ENCODE measurements at places on chromosomes 1 and 21. TPM values are rescaled to one million over a fixed set of nuclear protein-coding genes. Genes with fewer than 3 reads are reported as not detected.

- DNase-seq: no peak
- no peak overlapping the region for H3K27ac ChIP-seq
- H3K36me3 ChIP-seq: no peaks in the 10 kb centered on the region
Measured at GRCh38 chr1:119903443-119903835, 7.1 kb upstream of the ADAM30 start.

GRCh38 chr1:183806125-183806524, 1.2 kb downstream of the RGL1 start:
- DNase-seq: no peak
- no peak overlapping the region for H3K4me3 ChIP-seq
- H3K36me3 ChIP-seq: no peaks in the 10 kb centered on the region

- H3K27ac ChIP-seq: no peak overlapping the region
- H3K4me1 ChIP-seq: no peaks in the 10 kb centered on the region
- no peaks in the 10 kb centered on the region for H3K27me3 ChIP-seq
Measured at GRCh38 chr21:30072496-30072895, 94.1 kb downstream of the CLDN17 start.

GRCh38 chr1:4161366-4162006, 261.4 kb upstream of the C1orf174 start:
- peaks cover 20% of the 10 kb centered on the region for H3K27me3 ChIP-seq
- DNase-seq: no peak

- H3K27me3 ChIP-seq: no peaks in the 10 kb centered on the region
- H3K36me3 ChIP-seq: no peaks in the 10 kb centered on the region
- no peaks in the 10 kb centered on the region for H3K4me1 ChIP-seq
- H3K27ac ChIP-seq: no peak overlapping the region
Measured at GRCh38 chr1:11037740-11038182, 9.3 kb downstream of the MASP2 start.

GRCh38 chr1:209542585-209542984, 40.9 kb upstream of the CAMK1G start:
- peaks cover 13% of the 10 kb centered on the region for H3K4me1 ChIP-seq
- no peak overlapping the region for H3K27ac ChIP-seq
- DNase-seq: peak; percentile 51
- no peaks in the 10 kb centered on the region for H3K36me3 ChIP-seq
- H3K27me3 ChIP-seq: peaks cover 42% of the 10 kb centered on the region

- H3K27me3 ChIP-seq: no peaks in the 10 kb centered on the region
- no peak overlapping the region for H3K27ac ChIP-seq
- H3K4me1 ChIP-seq: no peaks in the 10 kb centered on the region
- no peak for DNase-seq
- H3K4me3 ChIP-seq: no peak overlapping the region
Measured at GRCh38 chr1:185636848-185637247, 97.3 kb upstream of the HMCN1 start.

DNA sequence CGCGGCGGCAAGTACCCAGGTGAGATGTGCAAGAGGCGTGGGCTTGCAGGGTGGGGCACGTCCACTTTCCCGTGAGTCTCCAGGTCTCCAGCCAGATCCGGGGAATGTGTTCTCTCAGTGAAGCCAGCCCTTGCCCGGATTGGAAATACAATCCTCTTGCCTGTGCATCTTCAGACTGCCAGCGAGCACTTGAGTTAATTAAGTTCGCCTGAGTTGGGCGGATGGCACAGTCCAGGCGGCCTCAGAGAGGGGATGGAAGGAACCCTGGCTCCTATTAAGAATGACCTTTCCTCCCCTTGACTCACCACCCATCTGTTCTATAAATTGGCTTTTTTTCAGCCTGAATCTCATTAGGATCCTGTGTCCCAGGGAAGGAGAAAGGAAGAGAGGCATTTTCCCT, 33.3 kb upstream of the CNTN2 start:
- DNase-seq: no peak
- H3K36me3 ChIP-seq: no peaks in the 10 kb centered on the region
- H3K27me3 ChIP-seq: no peaks in the 10 kb centered on the region
- H3K4me1 ChIP-seq: no peaks in the 10 kb centered on the region
- no peak overlapping the region for H3K4me3 ChIP-seq

- no peaks in the 10 kb centered on the region for H3K4me1 ChIP-seq
- H3K27me3 ChIP-seq: no peaks in the 10 kb centered on the region
- H3K36me3 ChIP-seq: no peaks in the 10 kb centered on the region
- H3K4me3 ChIP-seq: no peak overlapping the region
Measured at GRCh38 chr1:178645808-178646200, 79.2 kb upstream of the RALGPS2 start.

GRCh38 chr1:222461941-222462340, 86.0 kb downstream of the HHIPL2 start:
- no peaks in the 10 kb centered on the region for H3K27me3 ChIP-seq
- no peaks in the 10 kb centered on the region for H3K36me3 ChIP-seq
- peaks cover 12% of the 10 kb centered on the region for H3K4me1 ChIP-seq
- H3K27ac ChIP-seq: no peak overlapping the region

DNA sequence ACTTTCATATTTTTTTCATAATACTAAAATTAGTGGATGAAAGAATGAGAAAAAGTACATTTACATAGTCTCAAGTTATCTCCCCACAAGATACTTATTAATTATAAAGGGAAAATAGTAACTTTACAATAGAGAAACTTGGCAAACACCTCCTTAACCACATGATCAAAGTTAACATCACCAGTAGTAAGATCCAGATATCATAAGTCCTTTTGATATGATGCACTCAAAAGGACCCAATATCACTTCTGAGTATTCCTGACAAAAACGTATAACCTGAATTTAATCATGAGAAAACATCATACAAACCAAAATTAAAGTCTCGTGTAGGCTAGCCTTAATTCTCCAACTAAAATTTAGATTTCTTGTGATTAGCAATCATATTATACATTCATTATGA, 67.4 kb downstream of the LYST start:
- DNase-seq: no peak
- no peaks in the 10 kb centered on the region for H3K4me1 ChIP-seq
- H3K4me3 ChIP-seq: no peak overlapping the region
- no peaks in the 10 kb centered on the region for H3K27me3 ChIP-seq
- H3K36me3 ChIP-seq: no peaks in the 10 kb centered on the region

- no peaks in the 10 kb centered on the region for H3K4me1 ChIP-seq
- DNase-seq: no peak
- H3K4me3 ChIP-seq: no peak overlapping the region
Measured at GRCh38 chr1:58288624-58289142, 257.8 kb downstream of the OMA1 start.

DNA sequence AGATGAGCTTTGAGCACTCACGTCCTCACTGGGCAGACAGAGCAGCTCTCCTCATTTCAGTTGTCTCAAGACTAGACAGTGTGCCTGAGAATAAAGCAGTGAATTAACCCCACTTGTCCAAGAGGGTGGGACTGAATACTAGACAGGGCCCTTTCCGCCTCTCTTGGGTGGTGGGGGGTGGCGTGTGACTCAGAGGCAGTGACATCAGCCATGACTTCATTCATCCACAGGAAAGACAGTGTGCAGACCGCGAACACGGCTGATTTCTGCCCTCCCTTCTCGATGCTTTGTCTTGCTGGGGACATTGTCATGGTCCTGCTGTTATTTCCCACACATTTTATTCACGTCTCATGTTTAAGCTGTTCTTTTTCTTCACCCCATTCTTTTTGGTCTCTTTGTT, 64.9 kb downstream of the FGGY start:
- H3K27ac ChIP-seq: no peak overlapping the region
- H3K4me1 ChIP-seq: no peaks in the 10 kb centered on the region
- H3K36me3 ChIP-seq: no peaks in the 10 kb centered on the region
- no peaks in the 10 kb centered on the region for H3K27me3 ChIP-seq

- H3K4me3 ChIP-seq: no peak overlapping the region
- DNase-seq: no peak
- H3K27ac ChIP-seq: no peak overlapping the region
- no peaks in the 10 kb centered on the region for H3K36me3 ChIP-seq
- peaks cover 4% of the 10 kb centered on the region for H3K4me1 ChIP-seq
Measured at GRCh38 chr1:109392037-109392787, 5.5 kb downstream of the SORT1 start.

DNA sequence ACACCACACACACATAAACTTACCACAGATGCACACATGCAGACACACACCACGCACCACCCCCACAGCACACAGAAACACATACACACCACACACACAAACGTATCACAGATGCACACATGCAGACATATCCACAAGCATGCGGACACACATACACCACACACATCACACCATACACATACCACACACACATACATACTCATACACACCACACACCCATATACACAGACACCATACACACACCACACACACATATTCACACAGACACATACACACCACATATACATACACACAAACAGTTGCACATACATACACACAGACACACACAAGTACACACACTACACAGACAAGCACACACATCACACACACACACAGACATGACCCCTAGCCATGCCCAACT, 37.5 kb upstream of the PDE9A start:
- H3K4me1 ChIP-seq: no peaks in the 10 kb centered on the region
- H3K27ac ChIP-seq: no peak overlapping the region
- no peaks in the 10 kb centered on the region for H3K36me3 ChIP-seq

GRCh38 chr21:41692185-41692565, 74.7 kb downstream of the RIPK4 start:
- H3K36me3 ChIP-seq: no peaks in the 10 kb centered on the region
- peaks cover 7% of the 10 kb centered on the region for H3K4me1 ChIP-seq
- H3K27ac ChIP-seq: no peak overlapping the region
- H3K4me3 ChIP-seq: no peak overlapping the region

DNA sequence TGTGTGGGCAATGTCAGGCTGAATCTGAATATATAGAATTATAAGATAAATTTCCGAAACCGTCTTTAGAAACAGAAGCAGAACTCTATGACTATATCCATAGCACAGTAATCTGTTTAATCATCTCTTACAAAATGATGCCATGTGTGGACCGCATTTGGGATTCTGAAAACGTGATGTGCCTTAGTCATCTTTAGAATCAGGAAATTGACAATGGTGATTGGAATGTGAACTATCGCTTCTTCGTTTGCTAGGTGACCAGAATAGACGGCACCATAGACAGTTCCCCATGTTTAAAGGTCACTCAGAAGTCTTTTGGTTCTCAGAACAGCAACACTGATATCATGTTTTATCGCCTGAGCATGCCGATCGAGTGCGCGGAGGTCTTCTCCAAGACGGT, 300.3 kb downstream of the ZP4 start:
- H3K27me3 ChIP-seq: no peaks in the 10 kb centered on the region
- no peaks in the 10 kb centered on the region for H3K36me3 ChIP-seq
- no peak overlapping the region for H3K27ac ChIP-seq
- DNase-seq: no peak
- H3K4me3 ChIP-seq: no peak overlapping the region

DNA sequence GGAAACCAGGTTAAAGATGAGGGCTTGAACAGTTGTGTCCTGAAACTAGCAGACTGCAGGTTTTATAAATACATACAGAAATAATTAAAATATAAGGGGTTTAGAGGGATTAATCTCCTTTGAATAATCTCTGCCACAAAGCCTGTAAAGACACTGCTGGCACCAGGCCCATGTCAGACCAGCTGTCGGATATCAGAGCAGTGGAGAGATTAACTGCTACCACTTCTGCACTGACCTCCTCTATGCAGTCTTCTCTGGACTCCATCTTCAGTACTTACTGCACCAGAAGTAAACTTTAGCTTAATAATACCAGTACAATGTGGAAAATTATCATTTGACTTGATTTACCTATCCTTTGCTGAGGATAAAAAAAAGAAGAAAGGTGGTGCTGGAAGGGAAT, 128.6 kb downstream of the LHX4 start:
- no peaks in the 10 kb centered on the region for H3K27me3 ChIP-seq
- H3K4me1 ChIP-seq: no peaks in the 10 kb centered on the region
- H3K27ac ChIP-seq: no peak overlapping the region
- H3K36me3 ChIP-seq: no peaks in the 10 kb centered on the region
- H3K4me3 ChIP-seq: no peak overlapping the region

GRCh38 chr1:211591980-211592493, 13.1 kb upstream of the SLC30A1 start:
- DNase-seq: no peak
- no peak overlapping the region for H3K27ac ChIP-seq
- no peaks in the 10 kb centered on the region for H3K27me3 ChIP-seq
- H3K4me1 ChIP-seq: peaks cover 10% of the 10 kb centered on the region
- H3K36me3 ChIP-seq: no peaks in the 10 kb centered on the region
- no peak overlapping the region for H3K4me3 ChIP-seq

Gene MRPL37
- 132 TPM for total RNA-seq

Gene AMY1A
- not detected for total RNA-seq

Gene MAP1LC3C
- not detected for total RNA-seq

Gene IPO13
- 18.7 TPM for total RNA-seq

Gene TCP10L
- total RNA-seq: 0.07 TPM

Gene TRAF5
- 6.5 TPM for total RNA-seq

Gene KLHDC9
- 1.4 TPM for total RNA-seq

Gene GLRX2
- total RNA-seq: 30.6 TPM

Gene MRPL9
- total RNA-seq: 94.5 TPM

Gene FBLIM1
- 6.0 TPM for total RNA-seq

Gene ACBD6
- 43.2 TPM for total RNA-seq

Gene MRPS21
- total RNA-seq: 96.9 TPM
